ENCODE measurements at places on chromosomes 11 and 22.

DNA sequence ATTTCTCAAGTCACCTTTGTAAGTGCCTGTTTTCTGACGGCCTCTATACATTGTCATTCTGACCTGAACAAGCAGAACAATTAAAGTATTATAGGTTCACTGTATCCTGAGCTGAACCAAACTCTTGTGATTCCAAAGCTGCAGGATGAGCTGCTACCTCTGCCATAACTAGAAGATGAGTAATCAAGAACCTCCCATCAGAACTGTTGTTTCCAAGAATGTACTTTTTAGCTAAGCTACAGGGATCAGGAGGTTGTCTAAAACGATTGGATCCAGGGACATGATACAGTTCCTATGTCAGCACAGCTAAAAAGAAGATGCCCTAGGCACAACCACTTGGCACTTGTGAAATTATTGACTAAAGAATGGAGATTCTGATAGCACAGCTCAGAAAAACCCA, 288.4 kb upstream of the CCDC90B start:
- DNase-seq, result no peak

DNA sequence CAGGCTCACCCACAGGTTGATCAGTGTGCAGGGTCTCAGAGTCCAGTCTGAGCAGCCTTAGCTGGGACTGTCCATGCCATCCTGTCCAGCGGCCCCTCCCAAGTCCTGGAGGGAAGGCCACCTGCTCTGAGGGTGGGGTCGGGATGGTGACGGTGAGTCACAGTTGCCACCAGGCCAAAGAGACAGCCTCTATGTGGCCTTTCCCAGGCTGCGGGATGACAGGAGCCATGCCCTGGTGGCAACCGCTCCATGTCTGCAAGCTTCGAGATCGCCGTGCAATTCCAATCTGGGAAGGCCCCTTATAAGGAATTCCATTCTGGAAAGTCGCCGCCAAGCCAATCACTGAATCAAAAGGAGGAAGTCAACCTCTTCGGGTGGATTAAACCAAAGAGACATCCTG, 47.5 kb downstream of the RTL6 start:
- DNase-seq, result no peak

DNA sequence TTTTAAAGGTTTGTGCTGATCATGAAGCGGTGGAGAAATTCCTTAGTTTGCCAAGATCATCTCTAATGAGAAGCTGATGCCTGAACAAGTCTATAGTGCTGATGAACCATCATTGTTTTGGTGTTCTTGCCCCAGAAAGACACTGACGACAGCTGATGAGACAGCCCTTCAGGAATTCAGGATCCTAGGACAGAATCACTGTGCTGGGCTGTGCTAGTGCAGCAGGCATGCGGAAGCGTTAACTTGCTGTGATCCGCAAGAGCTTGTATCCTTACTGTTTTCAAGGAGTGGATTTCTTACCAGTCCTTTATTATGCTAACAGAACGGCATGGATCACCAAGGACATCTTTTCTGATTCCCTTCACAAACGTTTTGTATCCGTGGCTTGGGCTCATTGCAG, 104.1 kb downstream of the TBC1D22A start:
- DNase-seq, result no peak

- no peak for DNase-seq
Measured at GRCh38 chr11:82843057-82843795, 57.0 kb downstream of the PRCP start.

Measured in DMS 273 treated with DMSO at 0.1 percent for 48 hours (cell line).